ENCODE measurements at places on chromosomes 4 and X.

GRCh38 chr4:21522296-21522695 lies 426.3 kb downstream of the KCNIP4 start:
- no peak for DNase-seq

- no peak for DNase-seq
These were observed 12.2 kb upstream of the MTMR1 start for GRCh38 chrX:150680974-150681373.

- no peak for DNase-seq
These were observed 31.1 kb downstream of the GRID2 start for GRCh38 chr4:92334716-92335350.

DNA sequence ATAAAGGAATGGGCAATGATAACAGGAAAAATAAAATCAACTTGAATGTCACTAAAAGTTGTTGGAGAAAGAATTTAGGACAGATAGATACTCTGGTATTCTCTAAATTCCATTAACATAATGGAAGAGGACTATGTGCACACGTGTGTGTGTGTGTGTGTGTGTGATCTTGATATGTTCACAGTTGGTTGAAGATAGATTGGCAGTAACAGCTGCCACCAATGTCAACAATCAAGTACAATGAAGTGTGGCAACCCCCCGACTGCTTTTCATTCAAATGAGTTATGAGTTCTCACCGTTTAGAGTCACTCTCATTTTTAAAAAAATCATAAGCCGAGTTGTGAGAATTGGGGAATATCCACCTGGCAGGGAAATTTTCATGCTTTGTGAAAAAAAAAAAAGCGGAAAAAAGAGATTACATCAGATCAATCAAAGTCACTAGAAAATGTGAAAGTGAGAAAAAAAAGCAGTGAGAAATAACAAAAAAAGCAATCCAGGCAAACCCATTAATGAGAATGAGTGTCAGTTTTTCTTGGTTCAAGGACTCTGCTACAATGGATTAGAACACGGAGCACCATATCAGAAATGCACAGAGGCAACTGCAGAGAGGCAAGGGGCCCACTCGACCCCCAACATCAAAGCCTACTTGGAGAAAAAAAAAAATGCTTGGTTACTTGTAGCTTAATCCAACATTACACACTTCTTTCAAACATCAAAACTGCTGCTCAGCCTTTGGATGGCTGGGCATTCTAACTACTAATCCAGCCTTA lies 414.9 kb upstream of the PITX2 start:
- no peak for DNase-seq
